Naive thymus-derived CD4-positive, alpha-beta T cell (primary cell): ENCODE measurements at places on chromosomes 6 and 20. TPM values are rescaled to one million over a fixed set of nuclear protein-coding genes. Genes with fewer than 3 reads are reported as not detected.

RAB44 gene
- not detected for polyA plus RNA-seq

GRCh38 chr6:88248709-88249321 is 82.7 kb upstream of the CNR1 start:
- no peak for DNase-seq

- no peak for DNase-seq
Observed at GRCh38 chr20:53656293-53657202, 62.9 kb upstream of the ZNF217 start.

GRCh38 chr6:147651249-147652063 is 143.0 kb downstream of the SAMD5 start:
- no peak for DNase-seq

DNA sequence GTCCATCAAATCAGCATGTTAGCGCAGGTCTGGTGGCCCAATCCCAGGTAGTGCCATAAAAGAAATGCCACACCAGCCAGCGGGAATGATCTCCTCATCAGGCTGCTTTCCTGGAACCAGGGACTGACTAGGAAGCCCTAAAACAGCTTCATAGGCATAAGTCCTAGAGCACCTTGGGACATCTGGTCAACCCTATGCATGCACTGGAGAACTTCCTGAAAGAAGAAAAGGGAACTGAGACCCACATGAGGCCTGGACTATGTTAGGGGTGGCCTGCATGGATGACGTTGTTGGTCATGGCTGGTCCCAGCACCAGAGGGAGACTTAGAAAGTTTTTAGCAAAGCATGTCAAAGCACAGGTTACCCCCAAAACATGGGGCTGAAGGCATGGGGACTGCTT is 7.6 kb upstream of the KCNK16 start:
- DNase-seq, result no peak

DNA sequence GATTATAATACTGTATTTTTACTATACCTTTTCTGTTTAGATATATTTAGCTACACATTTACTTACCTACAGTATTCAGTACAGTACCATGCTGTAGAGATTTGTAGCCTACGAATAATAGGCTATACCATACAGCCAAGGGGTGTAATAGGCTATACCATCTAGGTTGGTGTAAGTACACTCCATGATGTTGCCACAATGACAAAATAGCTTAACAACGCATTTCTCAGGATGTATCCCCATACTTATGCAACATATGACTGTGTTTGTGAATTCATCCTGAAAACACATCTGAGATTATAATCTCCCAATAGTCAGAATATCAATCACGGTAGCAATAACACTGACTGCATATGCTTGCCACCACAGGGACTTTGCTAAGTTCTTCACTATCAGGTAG is 20.7 kb downstream of the B4GALT5 start:
- no peak for DNase-seq

- no peak for DNase-seq
Observed at GRCh38 chr6:53506872-53507271, 38.0 kb downstream of the GCLC start.

DNA sequence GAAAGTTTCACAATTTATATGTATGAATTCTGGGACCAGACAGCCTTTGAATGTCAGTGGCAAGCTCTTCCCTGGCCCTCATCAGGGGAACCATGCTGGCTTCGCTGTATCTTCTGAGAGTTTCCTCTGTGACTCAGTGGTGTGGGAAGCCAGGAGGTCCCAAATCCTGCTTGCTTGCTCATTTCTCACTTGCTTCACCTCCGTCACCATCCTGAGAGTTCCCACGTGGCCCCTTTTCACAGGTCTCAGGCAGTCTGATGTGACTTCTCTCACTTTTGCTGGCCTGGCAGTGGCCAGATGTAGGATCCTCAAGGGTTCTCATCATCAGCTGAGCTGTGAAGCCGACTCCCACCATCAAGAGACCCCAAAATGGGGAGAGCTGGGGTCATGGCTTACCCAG is 28.4 kb upstream of the RIN2 start:
- no peak for DNase-seq

GRCh38 chr20:1905693-1906092 is 10.5 kb downstream of the SIRPA start:
- no peak for DNase-seq
